ENCODE measurements at places on chromosomes 2 and 18. TPM values are rescaled to one million over a fixed set of nuclear protein-coding genes. Genes with fewer than 3 reads are reported as not detected.

Gene CTDP1
- total RNA-seq = 23.1 TPM

Gene NDUFV2
- 98.8 TPM for total RNA-seq

Gene TMEM37
- 0.40 TPM for total RNA-seq

Gene EN1
- total RNA-seq = not detected

Gene SDC1
- total RNA-seq = 11.6 TPM

- H3K4me1 ChIP-seq = no peaks in the 10 kb centered on the region
- H3K36me3 ChIP-seq = no peaks in the 10 kb centered on the region
- DNase-seq = no peak
- no peak overlapping the region for H3K4me3 ChIP-seq
Measured at GRCh38 chr2:82256983-82257632, 1952.6 kb upstream of the LRRTM1 start.

GRCh38 chr2:190354003-190354690 lies 10.8 kb downstream of the INPP1 start:
- H3K4me1 ChIP-seq = peaks cover 17% of the 10 kb centered on the region
- H3K27ac ChIP-seq = no peak overlapping the region
- no peaks in the 10 kb centered on the region for H3K36me3 ChIP-seq
- no peak for DNase-seq

DNA sequence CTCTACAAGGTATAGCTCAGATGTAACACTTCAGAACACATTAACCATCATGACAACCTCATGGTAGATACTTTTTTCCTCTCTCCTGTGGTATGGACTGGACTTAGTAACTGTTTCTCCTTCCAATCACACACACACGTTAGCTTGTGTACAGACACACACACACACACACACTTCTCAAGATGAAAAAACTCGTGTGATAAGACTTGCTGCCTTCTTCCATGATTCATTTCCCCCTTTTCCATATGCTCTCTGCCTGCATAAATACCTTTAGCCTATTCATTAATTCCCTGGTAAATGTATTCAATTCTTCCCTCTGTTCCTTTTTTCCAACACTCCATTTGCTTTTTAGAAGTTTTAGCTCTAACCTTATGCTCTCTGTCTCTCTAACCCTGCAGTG lies 118.9 kb upstream of the TANK start:
- H3K4me1 ChIP-seq = peaks cover 8% of the 10 kb centered on the region
- H3K36me3 ChIP-seq = no peaks in the 10 kb centered on the region
- peaks cover 8% of the 10 kb centered on the region for H3K27me3 ChIP-seq

DNA sequence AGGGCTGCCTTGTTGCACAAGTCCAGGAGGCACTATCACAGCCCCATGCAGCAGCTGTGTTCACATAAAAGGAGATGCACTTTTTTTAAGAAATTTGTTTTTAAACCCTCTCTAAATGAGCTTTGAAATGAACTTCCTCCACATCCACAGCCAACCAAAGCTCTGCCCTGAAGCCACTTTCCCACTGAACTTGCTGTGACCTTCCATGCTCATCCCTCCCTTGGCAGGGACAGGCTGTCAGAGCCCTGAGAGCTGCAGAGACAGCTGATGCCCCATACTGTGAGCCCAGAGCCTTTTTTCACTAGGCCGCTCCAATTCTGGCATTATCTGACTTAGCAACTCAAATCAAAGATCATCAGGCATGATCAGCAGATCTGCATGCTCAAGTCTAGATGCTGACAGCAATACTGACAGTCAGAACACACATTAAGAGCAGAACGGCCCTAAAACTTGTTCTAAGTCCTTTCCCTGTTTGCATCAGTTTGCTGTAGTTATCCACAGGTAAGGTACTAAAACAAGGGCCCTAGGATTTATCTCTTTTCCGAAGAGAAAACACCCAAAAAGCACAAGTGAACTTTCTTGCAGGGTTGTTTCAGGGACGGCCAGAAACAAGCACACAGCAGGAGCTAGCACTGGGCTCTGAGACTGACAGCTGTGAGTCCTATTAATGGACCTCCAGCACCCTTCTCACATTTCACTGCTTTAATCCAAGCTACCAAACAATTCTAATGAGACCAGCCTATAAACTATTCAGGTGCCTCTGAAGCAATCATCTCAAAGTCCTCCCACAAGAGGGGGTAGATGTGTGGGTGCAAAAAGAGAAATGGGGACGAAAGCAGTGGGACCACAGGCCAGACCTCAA lies 34.9 kb downstream of the RNU4ATAC start:
- H3K4me1 ChIP-seq = peaks cover 34% of the 10 kb centered on the region
- no peaks in the 10 kb centered on the region for H3K27me3 ChIP-seq
- H3K27ac ChIP-seq = peak overlapping the region; percentile 9
- no peak for DNase-seq
- peaks cover 5% of the 10 kb centered on the region for H3K36me3 ChIP-seq

DNA sequence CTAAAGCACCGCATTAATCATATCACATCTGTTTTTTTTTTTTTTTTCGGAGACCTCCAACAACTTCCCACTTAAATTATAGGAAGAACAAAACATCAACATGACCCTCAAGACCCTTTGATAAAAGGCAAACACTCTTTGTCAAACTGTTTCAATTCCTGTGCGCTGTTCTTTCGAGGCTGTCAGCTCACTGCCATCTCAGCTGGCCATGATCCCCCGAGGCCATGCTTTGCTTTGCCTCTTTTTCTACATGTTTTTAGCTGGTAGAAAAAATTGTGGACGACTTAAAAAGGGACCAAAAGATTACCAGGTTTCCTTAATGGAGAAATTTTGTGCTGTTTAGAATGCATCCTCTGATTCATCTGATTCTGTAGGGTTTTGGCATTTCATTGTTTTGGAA lies 138.2 kb downstream of the DPP10 start:
- no peaks in the 10 kb centered on the region for H3K27me3 ChIP-seq
- H3K27ac ChIP-seq = no peak overlapping the region
- H3K4me1 ChIP-seq = no peaks in the 10 kb centered on the region
- DNase-seq = no peak
- no peak overlapping the region for H3K4me3 ChIP-seq

DNA sequence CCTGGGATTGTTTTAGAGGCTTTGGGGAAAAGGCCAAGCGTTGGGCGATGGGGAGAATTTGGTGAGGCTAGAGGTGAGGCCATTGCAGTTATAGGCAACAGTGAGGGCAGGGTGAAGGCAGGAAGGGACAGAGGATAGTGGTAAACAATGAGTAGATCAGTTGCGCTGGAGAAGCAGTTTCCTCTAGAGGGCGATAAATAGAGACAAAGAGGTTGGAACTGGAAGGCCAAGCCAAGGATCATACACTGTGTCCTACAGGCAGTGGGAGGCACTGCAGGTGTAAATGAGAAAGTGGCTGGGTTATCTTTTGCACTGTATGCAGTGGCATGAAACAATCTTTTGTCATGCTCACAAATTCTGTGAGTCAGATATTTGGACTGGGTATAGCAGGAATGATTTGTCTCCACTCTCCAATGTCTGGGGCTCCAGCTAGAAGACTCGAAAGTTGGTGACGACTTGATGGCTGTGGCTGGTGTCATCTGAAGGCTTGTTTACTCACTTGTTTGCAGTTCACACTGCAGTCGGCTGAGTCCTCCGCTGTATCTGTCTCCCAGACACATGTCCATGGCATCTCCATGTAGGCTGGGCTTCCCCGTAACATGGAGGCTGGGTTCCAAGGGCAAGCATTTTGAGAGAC lies 82.1 kb downstream of the TNP1 start:
- H3K36me3 ChIP-seq = no peaks in the 10 kb centered on the region
- H3K27ac ChIP-seq = no peak overlapping the region
- H3K27me3 ChIP-seq = peaks cover 4% of the 10 kb centered on the region
- H3K4me1 ChIP-seq = peaks cover 8% of the 10 kb centered on the region
- H3K4me3 ChIP-seq = no peak overlapping the region

GRCh38 chr2:132038179-132038882 lies 123.4 kb downstream of the ANKRD30BL start:
- H3K4me3 ChIP-seq = peak overlapping the region; percentile 75
- DNase-seq = no peak
- H3K4me1 ChIP-seq = peaks cover 7% of the 10 kb centered on the region
- H3K36me3 ChIP-seq = no peaks in the 10 kb centered on the region
- H3K27me3 ChIP-seq = peaks cover 38% of the 10 kb centered on the region
- H3K27ac ChIP-seq = no peak overlapping the region

DNA sequence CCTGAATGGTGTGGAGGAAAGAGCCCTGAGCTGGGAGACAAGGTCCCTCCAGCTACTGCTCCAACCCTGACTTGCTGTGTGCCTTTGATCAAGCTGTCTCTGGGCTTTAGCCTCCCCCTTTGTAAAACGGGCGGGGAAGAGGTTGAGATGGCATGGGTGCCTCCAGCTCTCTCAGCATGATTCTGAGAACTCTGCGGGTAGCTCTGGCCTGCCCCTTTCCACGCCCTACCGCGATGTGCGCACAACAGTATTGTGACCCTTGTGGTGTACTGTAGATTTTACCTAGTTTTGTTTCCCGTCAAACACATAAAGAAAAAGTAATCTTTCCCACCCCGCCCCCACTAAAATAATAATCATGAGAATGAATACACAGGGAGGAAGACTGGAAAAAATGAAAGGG lies 5.3 kb downstream of the CD8A start:
- H3K4me3 ChIP-seq = no peak overlapping the region
- H3K27ac ChIP-seq = no peak overlapping the region
- H3K27me3 ChIP-seq = peaks cover 59% of the 10 kb centered on the region
- DNase-seq = no peak
- no peaks in the 10 kb centered on the region for H3K36me3 ChIP-seq

GRCh38 chr18:49490246-49490762 lies 3.3 kb upstream of the C18orf32 start:
- no peak for DNase-seq
- peak overlapping the region; percentile 100 for H3K4me3 ChIP-seq
- peak overlapping the region; percentile 99 for H3K27ac ChIP-seq
- peaks cover 38% of the 10 kb centered on the region for H3K36me3 ChIP-seq
- H3K4me1 ChIP-seq = peaks cover 55% of the 10 kb centered on the region
- no peaks in the 10 kb centered on the region for H3K27me3 ChIP-seq

DNA sequence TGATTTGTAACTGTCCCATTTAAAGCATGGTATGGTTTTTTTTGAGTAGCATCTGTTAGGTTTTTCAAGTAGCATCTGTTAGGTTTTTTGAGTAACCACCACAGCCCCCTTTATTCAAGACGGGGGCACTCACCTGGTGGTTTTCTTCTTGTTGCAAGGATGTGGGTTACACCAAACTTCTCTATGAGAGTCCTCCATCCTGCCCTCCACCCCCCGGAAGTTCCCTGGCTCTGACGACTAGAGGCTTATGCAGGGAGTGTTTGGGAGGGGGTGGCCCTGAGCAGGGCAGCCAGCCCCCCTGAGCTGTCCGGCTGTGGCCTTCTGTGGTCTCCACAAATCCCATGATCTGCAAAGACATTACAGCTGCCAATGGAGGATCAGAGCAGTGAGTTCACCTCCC lies 39.3 kb downstream of the MTCL1 start:
- H3K36me3 ChIP-seq = peaks cover 15% of the 10 kb centered on the region
- DNase-seq = no peak
- H3K27me3 ChIP-seq = no peaks in the 10 kb centered on the region
- H3K4me1 ChIP-seq = peaks cover 66% of the 10 kb centered on the region

GRCh38 chr2:58739033-58739432 lies 497.9 kb upstream of the FANCL start:
- no peaks in the 10 kb centered on the region for H3K36me3 ChIP-seq
- H3K4me1 ChIP-seq = no peaks in the 10 kb centered on the region
- DNase-seq = no peak
- H3K27me3 ChIP-seq = peaks cover 18% of the 10 kb centered on the region
- no peak overlapping the region for H3K4me3 ChIP-seq
